Stimulated activated CD4-positive, alpha-beta T cell treated with anti-CD3 and anti-CD28 coated beads, Interleukin-1b, Interleukin-23, amount 100 ng/mL, for 48 hours (primary cell): ENCODE measurements at places on chromosomes 16 and 17.

DNA sequence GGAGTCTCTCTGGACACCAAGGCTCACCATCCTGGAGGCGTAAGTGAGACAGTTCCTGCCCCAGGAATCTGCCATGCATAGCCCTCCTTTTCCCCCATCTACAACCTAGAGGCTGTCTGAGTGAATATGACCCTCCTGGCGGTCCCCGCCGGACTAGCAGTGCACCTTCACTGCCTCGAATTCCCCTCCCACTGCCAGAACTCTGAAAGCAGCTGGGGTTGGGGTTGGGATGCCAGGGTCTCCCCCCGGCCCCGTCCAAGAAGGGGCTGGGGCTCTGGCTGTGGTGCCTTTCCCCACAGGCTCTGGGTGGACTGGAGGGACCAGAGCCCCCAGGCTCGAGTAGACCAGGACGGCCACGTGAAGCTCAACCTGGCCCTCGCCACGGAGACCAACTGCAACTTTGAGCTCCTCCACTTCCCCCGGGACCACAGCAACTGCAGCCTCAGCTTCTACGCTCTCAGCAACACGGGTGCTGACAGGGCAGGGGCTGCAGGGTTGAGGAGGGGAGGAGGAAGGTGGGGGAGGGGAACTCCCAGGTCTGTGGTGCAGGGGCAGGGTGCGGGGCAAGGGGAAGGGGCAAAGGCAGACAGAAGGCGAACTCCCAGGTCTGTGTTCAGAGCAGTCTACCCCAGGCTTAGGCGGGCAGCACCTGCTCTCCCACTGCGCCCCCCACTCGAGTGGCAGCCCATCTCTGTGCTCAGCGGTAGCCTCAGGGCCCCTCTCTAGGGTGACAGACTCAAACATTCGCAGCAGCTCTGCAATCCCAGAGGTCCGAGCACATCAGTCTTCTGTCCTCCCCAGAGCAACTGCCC is 1.2 kb downstream of the ZACN start:
- no peak for DNase-seq

- no peak for DNase-seq
These were observed 16.2 kb upstream of the MRC2 start for GRCh38 chr17:62611292-62611691.

- DNase-seq: peak; percentile 77
These were observed 77.3 kb downstream of the MPRIP start for GRCh38 chr17:17119533-17119932.

- no peak for DNase-seq
These were observed 3.2 kb downstream of the MPV17L start for GRCh38 chr16:15398618-15399316.

- DNase-seq: no peak
These were observed 115.1 kb upstream of the SDK2 start for GRCh38 chr17:73759324-73759723.

DNA sequence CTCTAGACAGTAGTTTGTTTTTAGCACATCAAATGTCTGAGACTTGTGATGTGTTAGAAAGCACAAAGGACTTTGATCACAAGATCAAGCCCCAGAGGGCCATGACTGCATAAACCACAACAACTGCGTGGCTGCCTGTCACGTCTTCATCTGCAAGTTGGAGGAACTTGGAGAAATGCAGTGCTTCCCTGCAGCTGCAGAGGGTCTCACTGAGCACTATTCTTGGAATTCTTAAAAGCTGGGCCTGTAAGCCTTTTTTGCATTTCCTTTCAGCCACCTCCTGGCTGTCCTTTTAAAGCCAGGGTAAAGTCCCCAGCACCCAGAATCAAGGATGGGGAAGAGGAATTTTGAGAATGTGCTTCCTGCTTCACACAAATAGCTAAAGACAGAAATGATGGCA is 431.3 kb downstream of the MAF start:
- peak; percentile 38 for DNase-seq

GRCh38 chr17:12712415-12712814 is 46.7 kb downstream of the MYOCD start:
- no peak for DNase-seq

GRCh38 chr16:79181419-79181818 is 419.1 kb downstream of the MAF start:
- no peak for DNase-seq

DNA sequence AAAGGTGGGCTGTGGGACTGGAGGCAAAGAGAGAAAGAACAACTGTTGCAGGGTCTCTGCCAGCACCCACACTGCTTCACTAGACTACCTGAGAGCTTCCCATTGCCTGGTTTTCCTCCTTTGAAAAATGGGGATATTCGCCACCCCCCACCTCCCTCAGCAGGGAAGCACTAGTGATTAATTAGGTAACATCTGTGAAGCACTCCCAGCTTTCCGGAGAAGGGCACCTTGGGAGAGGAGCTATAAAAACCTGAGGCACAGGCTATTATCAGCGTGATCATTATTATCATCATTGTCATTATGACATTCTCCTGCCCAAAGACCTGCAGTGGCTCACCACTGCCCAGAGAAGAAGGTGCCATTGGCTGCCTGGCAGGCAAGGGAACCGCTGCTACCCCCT is 83.5 kb downstream of the XYLT1 start:
- DNase-seq: no peak

GRCh38 chr17:56978441-56979090 is 635 bp downstream of the SCPEP1 start:
- DNase-seq: no peak

DNA sequence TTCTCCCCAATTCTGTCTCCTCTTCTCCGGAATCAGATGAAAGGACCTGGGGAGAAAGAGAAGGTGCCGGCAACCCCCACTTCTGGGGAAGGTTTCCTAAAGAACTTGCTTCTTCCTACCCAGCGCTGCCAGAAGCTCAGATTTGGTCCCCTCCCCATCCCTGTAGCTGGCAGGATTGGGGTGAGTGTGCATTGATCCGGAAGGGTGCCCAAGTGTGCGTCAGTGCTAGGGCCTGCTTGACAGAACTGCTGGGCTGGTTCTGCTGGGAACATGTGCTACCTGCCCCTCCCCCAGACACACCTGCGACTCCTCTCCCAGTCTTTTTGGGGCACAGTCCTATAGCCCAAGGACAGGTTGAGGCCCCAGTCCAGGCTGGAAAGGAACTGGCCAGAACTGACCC is 3.3 kb downstream of the ARL4D start:
- no peak for DNase-seq

DNA sequence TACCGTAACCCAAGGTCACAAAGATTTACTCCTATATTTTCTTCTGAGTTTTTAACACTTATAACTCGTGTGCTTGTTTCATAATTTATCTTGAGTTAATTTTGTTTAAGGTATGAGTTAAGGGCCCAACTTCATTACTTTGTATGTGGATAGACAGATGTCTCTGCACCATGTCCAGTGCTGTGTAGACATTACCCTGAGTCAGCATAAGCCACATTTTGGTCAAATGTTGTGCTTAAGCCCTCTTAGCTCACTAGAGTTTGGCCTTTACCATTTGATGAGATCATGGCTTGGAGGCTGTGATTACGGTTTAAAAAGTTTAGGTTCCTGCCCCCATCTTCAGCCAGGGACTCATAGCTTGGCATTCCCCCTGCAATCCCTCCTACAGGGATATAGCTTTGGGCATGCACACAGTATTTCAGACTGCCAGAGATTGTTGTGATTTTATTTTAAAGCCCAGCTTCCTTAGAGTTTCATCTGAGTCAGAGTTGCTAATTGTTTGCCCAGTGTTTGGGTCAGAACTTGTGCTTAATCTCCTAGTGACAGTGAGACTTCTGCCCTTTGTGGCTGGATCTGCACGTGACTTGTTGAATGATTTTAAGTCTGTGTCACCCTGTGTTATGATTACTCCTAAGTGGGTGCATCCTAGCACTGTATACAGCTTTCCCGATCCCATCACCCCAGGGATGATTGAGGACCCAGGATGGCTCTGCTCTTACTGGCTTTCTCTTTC is 393.1 kb downstream of the CNTNAP4 start:
- DNase-seq: no peak

DNA sequence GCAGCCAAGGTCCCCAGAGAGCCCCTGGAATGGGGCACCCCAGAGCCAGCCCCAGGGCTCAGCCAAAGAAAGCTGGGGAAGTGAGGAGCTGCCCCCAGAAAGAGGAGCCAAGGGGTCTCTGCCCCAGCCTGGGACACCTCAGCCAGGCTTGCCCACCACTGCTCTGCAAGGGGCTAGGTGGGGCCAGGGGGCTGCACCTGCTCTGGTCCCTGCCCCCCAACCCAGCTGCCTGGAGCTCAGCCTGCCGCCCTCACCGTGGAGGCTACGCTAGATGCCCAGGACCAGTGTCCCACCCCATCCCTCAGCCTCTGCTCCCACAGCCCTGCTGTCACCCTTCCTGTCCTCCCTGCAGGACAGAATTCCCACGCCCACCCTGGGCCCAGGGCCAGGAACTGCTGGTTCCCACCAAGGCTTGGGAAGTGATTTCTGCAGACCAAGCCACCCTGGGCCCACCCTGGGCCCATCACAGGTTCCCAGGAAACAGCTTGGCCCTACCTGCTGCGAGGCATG is 28.1 kb upstream of the KRT17 start:
- DNase-seq: no peak

DNA sequence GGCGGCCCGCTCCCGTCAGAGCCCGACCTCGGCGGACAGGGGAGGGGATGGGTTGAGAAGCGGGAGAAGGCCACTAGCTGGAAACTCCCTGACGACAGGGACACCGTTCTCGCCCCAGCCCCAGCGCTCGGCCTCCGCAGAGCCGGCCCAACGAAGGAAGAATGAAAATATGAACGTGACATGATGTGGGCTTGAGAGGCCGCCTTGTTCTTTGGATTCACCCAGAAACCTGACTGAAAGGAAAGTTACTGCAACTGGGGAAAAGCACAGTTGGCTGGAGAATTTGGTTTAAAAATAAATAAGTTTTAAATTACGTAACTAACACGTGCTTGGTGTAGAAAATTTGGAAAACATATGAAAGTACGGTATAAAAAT is 21.1 kb downstream of the NPTX1 start:
- peak; percentile 29 for DNase-seq

GRCh38 chr17:29135464-29135863 is 44.7 kb downstream of the MYO18A start:
- no peak for DNase-seq

DNA sequence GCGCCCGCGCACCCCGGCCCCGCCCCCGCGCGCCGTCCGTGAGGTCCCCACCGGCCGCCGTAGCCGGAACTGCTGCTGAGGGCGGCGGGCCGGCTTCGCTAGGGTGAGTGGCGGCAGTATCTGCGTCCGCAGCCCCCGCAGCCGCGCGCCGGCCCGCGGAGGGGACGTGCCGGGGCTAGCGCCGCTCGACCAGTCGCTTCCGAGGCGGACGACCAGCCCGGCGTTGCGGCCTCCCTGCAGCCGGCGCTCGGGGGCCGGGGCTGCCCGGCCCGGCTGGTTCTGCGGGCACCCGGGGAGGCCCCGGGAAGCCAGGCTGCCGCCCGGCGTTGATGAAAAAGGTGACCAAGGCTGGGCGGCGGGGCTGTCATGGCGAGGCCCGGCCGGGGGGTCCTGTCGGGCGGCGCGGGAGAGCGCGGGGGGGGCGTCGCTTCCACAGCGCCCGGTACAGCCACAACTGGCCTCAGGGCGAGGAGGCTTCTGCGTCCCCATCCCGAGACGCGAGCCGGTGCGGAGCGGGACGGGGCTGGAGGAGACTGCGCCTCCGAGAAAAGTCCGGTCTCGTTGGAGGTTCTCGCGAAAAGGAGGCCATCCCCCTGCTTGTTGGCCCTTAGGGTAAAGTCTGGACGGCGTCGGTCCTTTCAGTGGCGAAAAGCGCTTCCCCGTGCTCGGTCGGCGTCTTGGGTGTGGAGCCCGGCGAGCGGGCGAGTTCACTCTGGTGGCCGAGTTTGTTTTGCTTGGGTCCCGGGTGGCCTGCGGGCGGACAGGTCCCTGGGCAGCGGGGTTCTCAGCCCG is at the start of gene CRAMP1:
CRAMP1 (plus strand) TSS at position 41 of the 792 bp plus-strand sequence. CDS start 2,280 bp downstream, outside the sequence.
- no peak for DNase-seq

- DNase-seq: no peak
These were observed 121.3 kb downstream of the MGAT5B start for GRCh38 chr17:76989519-76989918.

DNA sequence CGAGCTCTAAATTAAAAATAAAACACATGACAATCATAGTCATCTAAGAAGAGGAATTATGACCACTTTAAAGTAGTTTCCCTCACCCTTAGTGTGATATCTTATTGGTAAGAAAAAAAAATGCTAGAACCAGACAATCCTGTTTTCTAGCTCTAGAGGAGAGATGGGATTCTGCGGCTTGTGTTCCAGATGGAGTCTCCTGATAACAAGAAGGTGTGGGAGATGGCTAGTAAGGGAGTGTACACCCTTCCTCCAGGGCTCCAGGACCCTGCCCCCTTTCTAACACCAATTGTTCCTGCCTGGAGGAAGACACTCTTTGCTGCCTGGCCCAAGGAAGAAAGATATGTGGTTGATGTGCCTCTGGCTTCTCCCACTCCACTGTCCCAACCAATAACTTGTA is 68.8 kb upstream of the FBXO47 start:
- no peak for DNase-seq

DNA sequence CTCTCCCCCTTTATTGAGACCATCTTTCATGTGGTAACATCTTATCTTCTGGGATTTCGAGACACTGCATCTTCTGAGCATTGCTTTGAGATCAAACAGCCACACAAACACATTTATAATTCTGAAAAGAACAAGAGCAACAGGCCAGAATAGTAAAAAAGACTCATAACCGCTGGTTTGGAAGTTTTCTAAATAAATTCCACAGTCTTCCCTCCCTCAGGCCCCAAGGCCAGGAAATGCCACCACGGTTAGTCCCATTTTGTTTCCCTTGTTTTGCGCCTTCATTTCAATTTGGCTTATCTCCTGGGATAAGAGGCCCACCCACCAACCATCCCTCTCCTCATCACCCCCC is 25.3 kb downstream of the LITAF start:
- no peak for DNase-seq

DNA sequence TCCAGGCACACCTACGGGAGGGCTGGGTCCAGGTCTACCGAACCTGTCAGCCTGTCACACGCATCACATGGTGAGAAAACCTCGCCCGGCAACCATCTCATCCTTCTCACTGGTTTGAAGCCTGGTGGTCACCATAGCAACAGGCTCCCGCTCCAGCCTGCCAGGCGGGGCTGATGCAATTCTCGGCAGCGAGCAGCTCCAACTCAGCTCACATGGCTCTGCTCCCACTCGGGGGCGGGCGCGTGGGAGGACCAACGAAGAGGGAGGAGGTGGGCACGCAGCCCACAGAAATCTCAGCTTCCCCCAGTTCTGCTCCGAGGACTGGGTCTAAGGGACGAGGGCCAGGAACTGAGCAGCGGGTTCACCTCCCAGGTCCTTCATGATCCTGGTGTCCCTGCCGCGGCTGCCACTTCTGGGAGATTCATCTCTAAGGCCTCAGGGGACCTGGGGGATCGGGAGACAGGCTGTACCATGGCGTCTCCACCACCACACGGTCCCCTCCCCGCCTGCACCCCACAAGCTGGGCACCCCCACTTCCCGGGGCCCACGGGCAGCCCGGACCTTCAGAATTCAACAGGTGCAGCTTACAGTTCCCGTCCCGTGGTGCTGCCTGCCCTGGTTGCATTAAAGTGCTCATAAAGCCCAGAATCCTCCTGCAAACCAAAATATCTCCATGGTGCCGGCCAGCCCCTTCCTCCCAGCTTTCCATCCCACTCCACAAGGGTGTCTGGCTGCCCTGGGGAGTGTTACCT is 25.8 kb downstream of the ABR start:
- DNase-seq: no peak
